ENCODE measurements at places on chromosomes 6 and 20.

GRCh38 chr6:53931086-53931485 lies 136.3 kb downstream of the LRRC1 start:
- no peak for DNase-seq

- DNase-seq: no peak
Observed at GRCh38 chr6:135880066-135880972, 28.8 kb downstream of the PDE7B start.

GRCh38 chr6:37209461-37210205 lies 39.7 kb downstream of the PIM1 start:
- no peak for DNase-seq

- no peak for DNase-seq
Observed at GRCh38 chr20:37737826-37738420, 44.1 kb downstream of the CTNNBL1 start.

DNA sequence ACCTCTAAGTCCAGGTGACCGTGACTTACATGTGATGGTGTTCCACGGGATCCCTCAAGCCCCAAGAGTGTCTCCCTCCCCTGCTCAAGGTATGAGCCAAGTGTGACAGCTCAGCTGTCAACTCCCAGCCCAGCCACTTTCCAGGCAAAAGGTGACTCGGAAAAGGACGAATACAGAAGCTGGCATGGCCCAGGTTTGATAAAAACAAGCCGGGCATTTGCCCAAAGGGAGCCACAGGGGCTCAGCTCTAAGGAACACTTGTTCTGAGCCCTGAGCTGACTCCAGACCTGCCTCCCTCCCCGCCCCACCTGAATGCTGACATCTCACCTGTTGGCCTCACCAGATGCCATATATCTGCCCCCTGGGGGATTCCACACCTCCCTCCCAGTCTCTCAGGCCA lies 43.0 kb upstream of the BPIFA2 start:
- DNase-seq: no peak

Data from stimulated activated CD4-positive, alpha-beta T cell treated with anti-CD3 and anti-CD28 coated beads, TNF-alpha, amount 100 ng/mL, for 1 hour (primary cell).